ENCODE measurements at places on chromosomes 12 and 14.
A peak's percentile ranks its signal among the peaks of the same experiment; 100 is the strongest.

DNA sequence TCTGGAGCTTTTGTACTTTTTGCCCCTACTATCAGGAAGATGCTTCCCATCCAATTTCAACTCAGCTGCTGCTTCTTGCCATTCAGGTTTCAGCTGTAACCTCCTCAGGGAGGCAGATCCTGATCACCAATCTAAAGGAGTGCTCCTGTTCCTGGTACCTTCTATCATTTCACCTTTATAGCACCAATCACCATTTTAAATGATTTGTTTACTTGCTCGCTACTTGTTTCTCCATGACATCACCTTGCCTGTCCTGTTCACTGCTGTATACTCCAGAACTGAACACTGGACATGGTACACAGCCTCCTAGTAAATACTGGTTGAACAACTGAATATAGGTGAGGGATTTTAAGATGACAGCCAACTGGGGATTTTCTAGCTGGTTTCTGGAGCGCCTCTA is 287.2 kb upstream of the DIO2 start:
- DNase-seq: no peak

DNA sequence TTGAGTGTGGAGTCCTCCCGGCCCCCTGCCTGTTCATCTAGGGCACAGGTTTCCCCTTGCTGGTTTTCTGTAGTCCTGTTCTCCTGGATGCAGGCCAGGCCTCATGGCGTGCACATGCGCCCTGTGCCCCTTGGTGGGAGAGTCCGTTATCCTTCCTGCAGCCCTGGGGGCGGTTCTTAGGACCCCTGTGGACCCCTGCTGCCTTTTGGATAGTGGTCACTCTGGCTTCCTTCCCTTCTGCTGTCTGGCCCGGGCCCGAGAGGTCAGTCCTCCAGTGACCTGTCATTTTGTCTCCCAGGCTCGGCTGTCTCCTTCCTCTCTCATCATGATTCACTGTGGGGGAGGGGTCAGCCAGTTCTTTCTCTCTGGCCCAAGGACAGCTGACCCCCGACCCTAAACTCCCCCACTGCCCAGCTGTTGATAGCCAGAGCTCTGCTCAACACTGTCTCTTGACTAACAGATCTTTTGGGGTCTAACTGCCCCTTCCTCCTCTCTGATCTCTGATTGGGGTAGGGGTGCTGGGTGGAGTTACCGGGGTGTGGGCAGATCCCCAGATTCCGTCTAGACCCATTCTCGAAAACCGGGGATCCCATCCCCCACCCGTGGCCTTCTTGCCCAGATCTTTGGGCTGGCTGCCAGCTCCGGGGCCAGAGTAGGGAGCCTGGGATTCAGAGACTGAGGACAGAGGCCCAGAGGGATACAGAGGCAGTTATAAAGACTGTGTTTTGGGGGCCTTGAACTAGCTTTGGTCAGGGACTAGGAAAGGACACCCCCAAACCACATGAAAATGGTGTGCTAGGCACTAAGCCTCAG is 7.0 kb downstream of the CCND2 start:
- DNase-seq: no peak

- no peak for DNase-seq
Observed at GRCh38 chr12:15131431-15131830, 89.8 kb downstream of the RERG start.

GRCh38 chr14:74190927-74191575 is 48.2 kb upstream of the VSX2 start:
- peak; percentile 26 for DNase-seq

DNA sequence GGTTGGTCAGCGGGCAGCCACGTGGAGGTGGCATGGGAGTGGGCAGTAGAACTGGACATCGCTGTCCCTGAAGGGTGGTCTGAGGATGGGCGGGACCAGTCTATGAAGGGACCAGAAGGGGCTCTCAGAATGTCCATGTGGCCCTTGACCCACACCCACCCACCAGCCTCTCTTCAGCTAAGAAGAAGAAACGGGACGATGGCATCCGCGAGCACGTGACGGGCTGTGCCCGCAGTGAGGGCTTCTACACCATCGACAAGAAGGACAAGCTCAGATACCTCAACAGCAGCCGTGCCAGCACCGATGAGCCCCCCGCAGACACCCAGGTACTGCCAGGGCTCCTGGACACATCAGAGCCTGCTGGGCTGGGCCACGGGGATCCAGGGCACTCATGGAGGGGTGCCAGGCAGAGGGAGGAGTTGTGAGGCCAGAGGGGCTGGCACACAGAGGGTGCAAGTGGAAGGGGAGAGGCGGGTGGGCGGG is 21.3 kb downstream of the SETD1B start:
- DNase-seq: no peak

- no peak for DNase-seq
Observed at GRCh38 chr12:106759526-106760183, 14.8 kb upstream of the RIC8B start.

GRCh38 chr14:32588448-32589320 is 259.6 kb downstream of the AKAP6 start:
- DNase-seq: no peak

DNA sequence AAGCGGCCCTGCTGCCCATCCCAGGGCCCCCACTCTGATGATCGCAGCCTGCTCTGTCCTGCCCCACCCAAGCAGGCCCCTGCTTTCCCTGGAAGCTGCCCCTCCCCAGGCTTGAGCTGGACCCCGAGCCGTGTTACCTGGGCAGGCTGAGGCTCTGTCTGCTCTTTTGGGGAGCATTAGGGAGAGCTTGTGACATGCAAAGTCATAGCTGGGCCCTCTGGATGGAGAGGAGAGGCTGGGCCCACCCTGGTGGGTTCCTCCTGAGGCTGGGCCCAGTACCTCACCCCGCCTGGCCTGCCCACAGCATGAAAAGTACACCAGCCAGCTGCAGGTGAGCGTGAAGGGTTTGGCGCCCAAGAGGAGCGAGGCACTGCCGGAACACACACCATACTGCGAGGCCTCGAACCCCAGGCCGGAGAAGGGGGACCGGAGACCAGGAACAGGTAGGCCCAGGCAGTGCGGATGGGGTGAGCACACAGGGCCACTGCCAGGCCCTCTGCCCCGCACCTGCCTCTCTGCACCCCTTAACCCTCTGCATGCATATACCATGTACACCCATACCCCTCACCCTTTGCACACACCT is 15.0 kb downstream of the CEP170B start:
- no peak for DNase-seq

- DNase-seq: no peak
Observed at GRCh38 chr12:89960607-89961394, 252.2 kb upstream of the ATP2B1 start.

DNA sequence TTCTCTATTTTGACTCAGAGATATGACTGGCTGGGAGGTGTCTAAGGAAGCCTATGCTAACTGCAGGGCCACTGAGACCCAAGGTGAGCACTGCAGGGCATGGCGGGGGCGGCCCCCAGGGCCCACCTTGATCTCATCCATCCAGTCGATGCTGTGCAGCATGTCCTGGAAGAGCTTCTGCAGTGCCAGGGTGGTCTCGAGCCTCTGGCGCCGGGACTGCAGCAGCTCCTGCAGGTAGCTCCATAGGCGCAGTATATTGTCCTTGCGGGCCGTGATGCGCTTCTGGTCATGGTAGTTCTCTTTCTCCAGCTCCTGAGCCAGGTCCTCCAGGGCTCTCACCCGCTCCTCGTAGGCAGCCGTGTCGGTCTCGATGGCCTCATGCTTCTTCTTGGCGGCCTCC is 84.5 kb downstream of the SPTB start:
- no peak for DNase-seq

GRCh38 chr12:113546916-113547863 is 75.5 kb upstream of the LHX5 start:
- no peak for DNase-seq

DNA sequence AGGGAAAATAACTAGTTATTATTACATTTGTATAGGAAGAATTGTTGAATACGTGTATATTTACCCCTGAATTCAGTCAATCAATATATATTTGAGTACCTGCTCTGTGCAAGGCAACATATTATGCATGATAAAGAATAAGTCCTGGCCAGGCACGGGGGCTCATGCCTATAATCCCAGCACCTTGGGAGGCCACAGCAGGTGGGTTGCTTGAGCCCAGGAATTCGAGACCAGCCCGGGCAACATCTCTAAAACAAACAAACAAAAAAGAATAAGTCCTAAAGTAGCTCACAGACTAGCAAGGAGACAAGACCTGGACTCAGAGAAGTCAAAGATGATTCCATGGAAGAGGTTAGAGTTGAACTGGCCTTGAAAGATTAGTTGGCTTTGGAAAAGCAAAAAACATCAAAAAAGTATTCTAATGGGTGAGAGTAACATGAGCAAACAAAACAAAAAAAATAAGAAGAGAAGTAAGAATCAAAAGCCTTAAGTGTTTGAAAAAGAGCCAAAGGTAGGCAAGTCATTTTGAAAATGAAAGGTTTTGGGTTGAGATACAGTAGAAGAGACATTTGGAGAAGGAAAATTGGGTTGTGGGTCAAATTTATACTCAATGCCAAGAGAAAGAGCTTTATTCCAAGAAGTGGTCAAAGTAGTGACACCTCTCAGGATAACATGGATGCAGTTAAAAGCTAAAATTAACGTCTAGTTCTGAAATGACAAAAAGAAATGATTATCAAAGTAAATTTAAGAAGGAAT is 115.2 kb upstream of the BCAT1 start:
- DNase-seq: no peak

GRCh38 chr14:21989090-21989489 is 315.5 kb upstream of the OR4E1 start:
- no peak for DNase-seq

GRCh38 chr14:76196980-76197695 is 45.4 kb downstream of the GPATCH2L start:
- no peak for DNase-seq

GRCh38 chr12:53231921-53232645 is at the start of gene RARG:
RARG (minus strand) TSS chr12:53232209; CDS start chr12:53227545, 4,664 bp downstream.
- peak; percentile 22 for DNase-seq

- no peak for DNase-seq
Observed at GRCh38 chr12:105077435-105077834, 6.8 kb downstream of the ALDH1L2 start.

DNA sequence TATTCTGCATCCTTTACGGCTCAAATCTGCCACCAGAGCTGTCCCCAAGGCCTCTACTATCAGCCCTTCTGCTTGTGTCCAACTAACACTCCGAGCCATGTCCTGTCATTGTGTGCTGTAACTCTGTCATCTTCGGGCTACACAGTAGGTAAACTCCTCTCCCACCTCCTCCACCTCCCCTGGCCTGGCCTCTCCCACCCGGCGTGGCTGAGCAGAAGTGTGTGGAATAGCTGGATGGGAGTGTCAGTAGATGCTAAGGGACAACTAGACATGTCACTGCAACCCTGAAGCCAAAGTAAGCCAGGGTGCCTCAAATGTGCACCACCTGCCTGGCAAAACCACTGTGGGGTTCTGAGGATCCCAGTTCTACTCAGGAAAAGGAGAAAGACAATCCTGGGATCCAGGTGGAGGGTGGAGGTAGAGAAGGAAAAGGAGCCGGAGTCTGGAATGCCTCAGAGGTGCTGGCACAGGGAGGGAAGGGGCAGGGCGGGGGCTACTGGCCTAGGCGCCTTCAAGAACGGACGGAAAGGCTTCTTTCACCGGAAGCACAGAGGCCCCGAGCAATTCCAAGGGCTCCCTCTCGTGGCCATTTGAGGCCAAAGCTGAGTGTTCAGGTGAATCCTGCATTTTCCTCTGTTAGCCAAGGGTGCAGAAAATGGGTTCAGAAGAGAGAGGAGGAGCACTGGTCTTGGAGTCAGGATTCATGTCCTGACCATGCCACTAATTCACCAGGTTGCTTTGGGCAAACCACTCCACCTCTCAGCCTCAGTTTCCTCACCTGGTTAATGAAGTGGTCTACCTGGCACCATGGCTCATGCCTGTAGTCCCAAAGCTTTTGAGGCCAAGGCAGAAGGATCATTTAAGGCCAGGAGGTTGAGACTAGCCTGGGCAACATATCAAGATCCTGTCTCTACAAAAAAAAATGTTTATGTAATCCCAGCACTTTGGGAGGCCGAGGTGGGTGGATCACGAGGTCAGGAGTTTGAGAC is 20.5 kb upstream of the FAM181A start:
- peak; percentile 68 for DNase-seq

- DNase-seq: no peak
Observed at GRCh38 chr12:130124605-130125244, 37.5 kb upstream of the FZD10 start.

GRCh38 chr12:78315028-78315427 is 484.3 kb downstream of the NAV3 start:
- DNase-seq: peak; percentile 79

DNA sequence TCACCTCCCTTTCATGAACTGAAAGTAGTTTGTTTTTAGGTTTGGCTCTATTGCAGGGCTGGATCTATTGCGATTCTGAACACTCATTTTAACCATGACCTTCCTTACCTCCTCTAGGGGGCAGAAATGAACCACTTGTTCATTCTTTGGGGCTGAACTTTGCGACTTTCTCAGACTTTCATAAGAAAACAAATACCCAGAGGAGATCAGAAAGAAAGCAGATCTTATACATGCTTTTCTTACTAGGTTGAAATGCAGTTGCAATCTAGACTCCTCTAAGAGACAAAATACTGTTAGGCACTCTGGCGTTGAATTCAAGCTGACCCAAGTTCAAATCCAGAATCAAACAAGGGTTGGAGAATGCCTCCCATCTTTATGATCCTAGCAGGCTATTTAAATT is 32.6 kb upstream of the PLEKHG3 start:
- DNase-seq: peak; percentile 86

DNA sequence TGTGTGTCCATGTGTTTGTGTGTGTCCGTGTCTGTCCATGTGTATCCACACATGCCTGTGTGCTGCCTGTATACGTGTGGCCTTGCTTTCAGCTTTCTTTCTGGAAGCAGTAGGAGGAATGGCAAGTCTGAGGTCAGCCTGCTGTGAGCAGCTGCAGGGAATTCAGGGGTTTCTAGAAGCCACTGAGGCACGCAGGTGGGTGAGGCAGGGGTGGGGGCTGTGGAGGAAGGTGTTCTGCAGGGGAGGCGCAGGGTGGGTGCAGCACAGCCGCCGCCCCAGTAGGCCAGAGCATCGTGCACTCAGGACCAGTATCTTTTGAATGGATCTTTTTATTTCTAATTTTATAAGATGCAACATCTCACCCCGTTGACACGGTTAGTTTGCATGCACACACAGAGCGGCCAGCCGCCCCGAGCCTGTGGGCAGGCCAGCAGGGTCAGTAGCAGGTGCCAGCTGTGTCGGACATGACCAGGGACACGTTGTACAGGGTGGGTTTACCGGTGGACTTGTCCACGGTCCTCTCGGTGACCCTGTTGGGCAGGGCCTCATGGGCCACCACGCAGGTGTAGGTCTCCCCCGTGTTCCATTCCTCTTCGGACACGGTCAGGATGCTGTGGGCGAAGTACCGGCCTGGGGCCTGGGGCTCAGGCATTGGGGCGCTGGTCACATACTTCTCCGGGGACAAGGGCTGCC is 327.7 kb downstream of the TMEM121 start:
- no peak for DNase-seq

Measured in DMS79 treated with DMSO at 0.1 percent for 48 hours (cell line).